ENCODE measurements at places on chromosomes 6 and 20.

- no peak for DNase-seq
These were observed 31.7 kb upstream of the NTSR1 start for GRCh38 chr20:62676976-62677375.

- DNase-seq: peak; percentile 63
These were observed 699 bp upstream of the HSPA1B start for GRCh38 chr6:31826793-31827285.

GRCh38 chr6:34248198-34248726 lies 544 bp downstream of the SMIM29 start:
- no peak for DNase-seq

DNA sequence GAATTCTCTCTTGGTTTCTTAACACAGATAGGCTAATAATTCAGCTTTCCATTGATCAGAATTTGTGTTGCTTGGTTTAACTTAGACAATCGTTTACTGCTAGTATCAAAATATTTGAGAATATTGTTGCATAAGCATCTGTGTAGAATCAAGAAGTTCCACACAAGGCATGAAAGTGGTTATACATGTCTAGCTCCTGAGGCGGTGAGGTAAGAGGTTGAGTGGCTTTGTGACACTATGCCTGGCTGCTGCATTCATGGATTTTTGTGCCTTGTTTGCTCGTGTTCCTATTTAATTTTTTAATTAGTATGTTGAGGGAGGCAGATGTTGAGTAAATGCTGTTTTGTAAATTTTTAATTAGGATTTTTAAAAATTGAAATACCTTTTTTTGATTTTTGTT lies 10.2 kb downstream of the PKIB start:
- no peak for DNase-seq

- DNase-seq: peak; percentile 16
These were observed 4.2 kb upstream of the EPHA7 start for GRCh38 chr6:93423542-93423941.

GRCh38 chr20:11929947-11930346 lies 12.3 kb downstream of the BTBD3 start:
- DNase-seq: no peak

GRCh38 chr6:29723666-29724588 lies 693 bp downstream of the HLA-F start:
- DNase-seq: no peak

- no peak for DNase-seq
These were observed 153.5 kb downstream of the CFAP61 start for GRCh38 chr20:20205862-20206236.

GRCh38 chr20:21836346-21836745 lies 130.9 kb downstream of the PAX1 start:
- DNase-seq: no peak

GRCh38 chr6:124008000-124008987 lies 204.6 kb downstream of the NKAIN2 start:
- no peak for DNase-seq

DNA sequence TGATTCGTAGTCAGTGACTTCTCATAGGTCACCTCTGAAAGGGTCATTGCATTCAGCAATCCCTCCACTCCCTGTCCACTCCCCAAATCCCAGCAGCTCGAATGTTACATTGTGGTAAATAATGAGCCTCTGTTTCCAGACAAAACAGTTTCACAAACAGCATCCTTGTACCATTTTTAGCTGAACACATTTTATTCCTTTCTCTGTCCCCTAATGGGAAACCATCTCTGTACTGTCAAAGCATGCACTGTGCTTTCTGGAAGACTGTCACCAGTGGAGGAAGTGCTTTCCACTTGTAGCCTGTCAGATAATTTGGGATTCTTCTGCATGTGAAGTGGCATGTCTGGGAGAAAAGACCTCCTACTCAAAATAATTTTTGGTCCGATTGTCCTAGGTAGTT lies 82.0 kb downstream of the SLC35F1 start:
- DNase-seq: no peak
